Natural killer cell treated with Interleukin-12 subunit alpha and Interleukin-12 subunit beta and Interleukin-15 and Interleukin-18, amount 100 ng/mL, for 72 hours (primary cell): ENCODE measurements at places on chromosomes 2 and 18. TPM values are rescaled to one million over a fixed set of nuclear protein-coding genes. Genes with fewer than 3 reads are reported as not detected.
A peak's percentile ranks its signal among the peaks of the same experiment; 100 is the strongest.

Gene ANKRD30B
- not detected for total RNA-seq

Gene CNTNAP5
- not detected for total RNA-seq

Gene TBC1D8
- 0.29 TPM for total RNA-seq

- no peaks in the 10 kb centered on the region for H3K36me3 ChIP-seq
- H3K4me1 ChIP-seq, result peaks cover 22% of the 10 kb centered on the region
- no peak overlapping the region for H3K4me3 ChIP-seq
- DNase-seq, result no peak
- no peak overlapping the region for H3K27ac ChIP-seq
Observed at GRCh38 chr2:28375236-28375635, 17.4 kb upstream of the FOSL2 start.

GRCh38 chr2:226701052-226701451 lies 98.6 kb downstream of the IRS1 start:
- no peaks in the 10 kb centered on the region for H3K36me3 ChIP-seq
- no peaks in the 10 kb centered on the region for H3K4me1 ChIP-seq
- peaks cover 9% of the 10 kb centered on the region for H3K27me3 ChIP-seq
- no peak overlapping the region for H3K27ac ChIP-seq

DNA sequence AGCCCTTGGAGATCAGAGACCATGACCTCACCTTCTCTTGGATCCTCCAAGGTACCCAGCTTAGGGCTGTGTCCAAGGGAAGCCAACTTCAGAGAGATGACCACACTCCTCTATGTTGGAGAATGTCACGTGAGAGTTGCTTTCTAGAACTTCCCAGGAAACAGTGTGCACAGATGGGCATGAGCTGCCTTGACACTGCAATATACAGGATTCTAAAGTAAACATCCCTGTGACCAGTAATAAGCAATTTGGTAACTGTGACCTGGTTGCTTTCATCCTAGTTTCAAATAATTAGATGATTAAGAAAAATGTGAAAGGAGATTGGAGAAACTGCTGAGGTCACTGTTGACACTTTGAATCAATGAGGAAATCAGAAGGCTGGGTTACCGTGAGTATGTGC lies 181.1 kb upstream of the EPAS1 start:
- H3K36me3 ChIP-seq, result peaks cover 6% of the 10 kb centered on the region
- no peak overlapping the region for H3K4me3 ChIP-seq
- DNase-seq, result no peak

- no peaks in the 10 kb centered on the region for H3K36me3 ChIP-seq
- H3K4me3 ChIP-seq, result peak overlapping the region; percentile 75
- DNase-seq, result no peak
- peaks cover 12% of the 10 kb centered on the region for H3K4me1 ChIP-seq
- peaks cover 9% of the 10 kb centered on the region for H3K27me3 ChIP-seq
Observed at GRCh38 chr2:62504657-62505056, 1.3 kb downstream of the TMEM17 start.

GRCh38 chr2:47056374-47056773 lies 98.7 kb downstream of the STPG4 start:
- no peaks in the 10 kb centered on the region for H3K36me3 ChIP-seq
- H3K27ac ChIP-seq, result no peak overlapping the region
- H3K4me3 ChIP-seq, result no peak overlapping the region
- DNase-seq, result no peak
- H3K27me3 ChIP-seq, result no peaks in the 10 kb centered on the region
- H3K4me1 ChIP-seq, result peaks cover 8% of the 10 kb centered on the region

DNA sequence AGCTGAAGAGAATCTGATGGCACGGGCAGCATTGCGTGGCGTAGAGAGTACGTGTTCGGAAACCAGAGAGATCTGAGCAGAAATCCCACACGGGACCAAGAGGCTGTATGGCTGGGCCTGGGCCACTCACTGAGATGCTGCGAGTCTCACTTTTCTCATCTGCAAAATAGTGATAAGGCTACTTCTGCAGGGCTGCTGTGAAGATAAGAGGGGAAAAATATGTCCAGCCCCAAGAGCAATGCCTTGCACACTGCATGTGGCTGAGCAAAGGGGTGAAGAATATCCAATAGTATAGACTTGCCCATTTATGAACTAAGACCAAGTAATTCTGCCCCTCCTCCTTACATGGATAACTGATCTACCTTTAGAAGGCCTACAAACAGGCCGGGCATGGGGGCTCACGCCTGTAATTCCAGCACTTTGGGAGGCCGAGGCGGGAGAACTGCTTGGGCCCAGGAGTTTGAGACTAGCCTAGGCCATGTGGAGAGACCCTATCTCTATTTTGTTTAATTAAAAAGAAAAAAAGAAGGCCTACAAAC lies 3.1 kb downstream of the FECH start:
- DNase-seq, result no peak
- H3K27me3 ChIP-seq, result no peaks in the 10 kb centered on the region
- no peak overlapping the region for H3K27ac ChIP-seq
- no peaks in the 10 kb centered on the region for H3K36me3 ChIP-seq

GRCh38 chr2:137051778-137052398 lies 286.5 kb downstream of the THSD7B start:
- H3K4me3 ChIP-seq, result no peak overlapping the region
- no peaks in the 10 kb centered on the region for H3K4me1 ChIP-seq
- no peak overlapping the region for H3K27ac ChIP-seq
- no peaks in the 10 kb centered on the region for H3K36me3 ChIP-seq
